ENCODE measurements at places on chromosomes 12 and 14.
A peak's percentile ranks its signal among the peaks of the same experiment; 100 is the strongest.

GRCh38 chr12:111359231-111359913, 9.5 kb downstream of the PHETA1 start:
- no peak for DNase-seq

- DNase-seq = peak; percentile 67
These were observed 19.0 kb upstream of the RNASE12 start for GRCh38 chr14:20610002-20610765.

GRCh38 chr14:65461730-65462129, 49.2 kb downstream of the FUT8 start:
- no peak for DNase-seq

DNA sequence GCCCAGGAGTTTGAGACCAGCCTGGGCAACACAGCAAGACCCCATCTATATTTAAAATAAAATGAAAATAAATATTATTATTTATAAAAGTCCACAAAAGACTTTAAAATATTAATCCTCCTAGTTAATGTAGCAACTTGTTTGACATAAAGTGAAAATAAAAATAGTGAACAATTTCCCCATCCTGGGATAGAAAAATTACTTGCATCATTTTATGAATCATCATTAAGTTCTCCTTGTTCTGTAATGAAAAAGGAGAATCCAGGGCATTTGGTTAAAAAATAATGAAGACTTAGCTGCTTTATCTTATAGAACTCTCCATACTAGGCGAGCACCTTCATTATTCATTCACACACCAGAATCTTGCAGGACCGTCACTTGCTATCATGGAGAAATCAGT, 66.1 kb downstream of the ELK3 start:
- no peak for DNase-seq

DNA sequence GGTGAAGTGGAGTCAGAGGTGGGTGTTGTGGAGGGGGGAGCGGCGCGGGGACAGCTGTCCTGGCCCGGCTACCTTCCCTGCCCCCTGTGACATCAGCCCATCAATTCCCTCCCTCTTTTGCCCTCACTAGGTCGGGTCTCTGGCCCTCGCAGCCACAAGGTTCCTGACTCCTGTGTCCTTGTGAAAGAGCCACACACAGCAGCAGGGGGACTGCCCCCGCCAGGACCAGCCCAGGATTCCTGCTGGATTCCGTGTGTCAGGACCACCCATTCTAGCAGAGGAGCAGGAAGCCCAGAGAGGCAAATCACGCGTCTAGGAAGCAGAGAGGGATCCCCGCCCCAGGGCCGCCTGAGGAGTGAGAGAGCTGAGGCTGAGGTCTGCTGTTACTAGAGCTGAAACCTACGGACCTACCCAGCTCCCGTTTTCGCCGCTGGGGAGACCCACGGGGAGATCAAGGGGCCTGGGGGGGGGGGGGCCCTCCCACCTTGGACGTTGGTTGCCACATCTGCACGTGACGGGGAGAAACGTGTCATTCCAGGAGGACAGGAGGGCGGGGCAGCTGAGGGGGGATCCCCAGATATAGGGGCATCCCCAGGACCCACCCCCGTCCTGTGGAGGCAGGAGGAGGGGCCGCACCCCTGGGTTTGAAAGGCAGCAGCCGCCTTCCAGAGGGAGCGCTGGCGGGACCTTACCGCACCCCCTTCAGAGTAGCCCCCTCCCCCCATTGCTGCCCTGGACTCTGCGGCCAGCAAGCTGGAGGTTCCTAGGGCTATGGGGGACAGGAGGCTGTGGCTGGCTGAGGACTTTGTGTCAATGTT, 12.5 kb upstream of the INF2 start:
- no peak for DNase-seq

DNA sequence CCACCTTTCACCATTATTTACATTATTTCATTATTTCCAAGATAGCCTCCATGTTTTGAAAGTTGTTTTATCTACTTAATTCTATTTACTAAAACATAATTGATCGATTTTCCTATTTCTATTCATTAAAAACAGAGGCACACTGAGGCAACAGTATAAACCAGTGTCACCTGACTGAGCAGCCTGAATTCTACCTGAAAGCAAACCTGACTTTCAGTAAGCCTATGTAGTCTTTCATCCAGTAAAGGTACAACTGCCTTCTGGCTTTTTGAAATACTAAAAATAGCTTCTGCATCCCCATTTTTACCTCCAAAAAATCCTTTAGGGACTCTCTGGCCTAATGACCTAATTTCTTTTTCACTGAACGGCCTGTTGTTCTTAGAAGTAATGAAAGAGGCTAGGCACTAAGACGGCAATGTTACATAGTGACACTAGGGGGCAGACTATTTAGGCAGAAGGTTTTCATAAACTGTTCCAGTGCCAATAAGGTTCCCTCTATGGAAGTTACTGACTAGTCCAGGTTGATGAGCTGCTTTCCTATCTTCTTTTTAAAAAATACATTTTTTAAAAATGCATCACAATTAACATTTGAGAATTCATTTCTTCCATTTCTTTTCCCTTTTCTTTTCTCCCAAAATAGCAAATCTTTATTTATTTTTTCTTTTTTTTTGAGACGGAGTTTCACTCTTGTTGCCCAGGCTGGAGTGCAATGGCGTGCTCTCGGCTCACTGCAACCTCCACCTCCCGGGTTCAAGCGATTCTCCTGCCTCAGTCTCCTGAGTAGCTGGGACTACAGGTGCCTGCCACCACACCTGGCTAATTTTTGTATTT, 17.5 kb downstream of the ANAPC5 start:
- peak; percentile 55 for DNase-seq

DNA sequence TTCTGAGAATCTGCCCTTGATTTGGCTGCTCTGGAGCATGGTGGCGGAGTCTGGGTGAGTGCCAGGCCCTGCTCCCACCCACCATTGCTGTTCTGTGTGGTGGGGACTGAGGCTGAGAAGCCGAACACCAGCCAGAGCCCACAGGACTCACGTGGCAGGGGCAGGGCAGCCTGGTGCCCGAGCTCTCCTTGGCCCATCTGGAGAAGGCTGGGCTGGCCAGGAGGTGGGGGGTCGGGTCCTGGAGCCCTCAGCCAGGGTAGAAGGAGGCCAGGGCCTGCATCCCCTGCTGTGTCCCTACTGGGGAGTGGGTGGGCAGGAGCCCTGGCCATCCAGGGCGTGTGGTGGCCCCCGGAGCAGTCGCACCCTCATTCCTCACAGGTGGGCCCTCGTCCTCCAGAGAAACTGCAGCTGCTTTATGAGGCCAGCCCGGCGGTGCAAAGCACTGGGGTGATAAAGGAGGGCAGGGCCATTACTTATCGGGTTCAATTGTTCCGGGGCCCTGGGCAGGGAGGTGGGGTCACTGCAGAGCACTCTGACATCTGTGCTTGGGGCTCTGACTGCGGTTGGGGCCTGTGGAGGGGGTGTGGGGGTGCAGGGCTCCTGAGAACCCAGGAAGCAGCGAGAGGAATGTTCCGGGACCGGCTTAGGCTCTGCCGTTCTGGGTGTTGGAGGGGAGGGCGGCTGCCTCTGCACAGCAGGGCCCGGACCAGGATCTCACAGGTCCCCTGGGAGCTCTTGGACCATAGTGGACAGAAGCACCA, 217.5 kb upstream of the C14orf180 start:
- no peak for DNase-seq

DNA sequence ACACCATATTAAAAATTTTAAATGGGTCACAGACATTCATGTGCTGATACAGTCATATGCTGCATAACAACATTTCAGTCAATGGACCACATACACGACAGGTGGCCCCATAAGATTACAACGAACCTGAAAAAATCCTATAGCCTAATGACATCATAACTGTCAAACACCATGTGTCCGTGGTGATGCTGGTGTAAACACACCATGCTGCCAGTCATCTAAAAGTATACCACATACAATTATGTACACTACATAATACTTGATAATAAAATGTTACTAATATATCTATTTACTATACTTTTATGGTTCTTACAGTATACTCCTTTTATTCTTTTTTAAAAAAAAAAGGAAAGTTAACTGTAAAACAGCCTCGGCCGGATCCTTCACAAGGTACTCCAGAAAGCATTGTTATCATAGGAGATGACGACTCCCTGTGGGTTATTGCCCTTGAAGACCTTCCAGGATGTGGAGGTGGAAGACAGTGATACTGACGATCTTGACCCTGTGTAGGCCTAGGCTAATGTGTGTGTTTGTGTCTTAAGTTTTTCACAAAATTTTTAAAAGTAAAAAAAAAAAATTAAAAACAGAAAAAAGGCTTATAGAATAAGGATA, 5.0 kb upstream of the TDG start:
- no peak for DNase-seq

DNA sequence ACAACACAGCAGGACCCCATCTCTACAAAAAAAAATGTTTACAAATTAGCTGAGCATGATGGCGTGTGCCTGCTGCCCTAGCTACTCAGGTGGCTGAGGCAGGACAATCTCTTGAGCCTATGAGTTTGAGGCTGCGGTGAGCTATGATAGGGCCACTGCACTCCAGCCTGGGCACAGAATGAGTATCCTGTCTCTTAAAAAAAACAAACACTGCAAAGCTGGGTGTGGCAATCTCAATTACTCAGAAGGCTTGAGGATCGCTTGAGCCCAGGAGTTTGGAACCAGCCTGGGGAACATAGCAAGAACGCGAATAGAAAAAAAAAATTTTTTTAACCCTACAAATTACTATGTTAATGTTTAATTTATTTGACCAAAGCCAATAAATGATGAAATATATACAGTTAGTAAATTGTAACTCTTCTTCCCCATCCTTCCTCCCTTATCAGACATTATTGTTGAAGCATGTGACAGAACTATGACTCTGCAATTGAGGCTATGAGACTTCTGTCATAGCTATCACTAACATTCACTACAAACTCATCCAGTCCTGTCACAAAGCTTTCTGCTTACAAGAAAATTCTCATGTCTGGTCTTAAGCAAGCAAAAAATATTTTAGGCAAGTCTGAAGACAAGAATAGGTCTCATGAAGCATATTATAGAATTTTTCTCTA, 9.8 kb downstream of the BTBD7 start:
- DNase-seq = no peak

GRCh38 chr12:106074706-106075392, 63.9 kb downstream of the NUAK1 start:
- no peak for DNase-seq

DNA sequence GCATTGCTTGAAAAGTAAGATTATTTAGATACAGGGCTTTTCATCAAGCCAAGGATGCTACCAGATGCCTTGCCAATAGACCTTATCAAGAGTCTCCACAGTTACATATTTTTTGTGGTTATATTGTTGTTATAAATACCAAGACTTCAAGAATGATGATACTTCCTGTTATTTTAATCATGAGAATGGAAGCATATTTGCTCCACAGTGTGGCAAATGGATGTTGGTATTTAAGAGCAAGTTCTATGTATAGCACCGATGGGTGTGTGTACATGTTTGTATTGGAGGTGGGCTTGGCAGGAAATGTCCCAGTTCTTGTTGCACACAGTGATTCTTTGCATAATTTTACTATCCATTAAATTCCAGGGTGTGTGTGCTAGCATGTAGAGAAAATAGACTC, 4.4 kb upstream of the NID2 start:
- DNase-seq = no peak

DNA sequence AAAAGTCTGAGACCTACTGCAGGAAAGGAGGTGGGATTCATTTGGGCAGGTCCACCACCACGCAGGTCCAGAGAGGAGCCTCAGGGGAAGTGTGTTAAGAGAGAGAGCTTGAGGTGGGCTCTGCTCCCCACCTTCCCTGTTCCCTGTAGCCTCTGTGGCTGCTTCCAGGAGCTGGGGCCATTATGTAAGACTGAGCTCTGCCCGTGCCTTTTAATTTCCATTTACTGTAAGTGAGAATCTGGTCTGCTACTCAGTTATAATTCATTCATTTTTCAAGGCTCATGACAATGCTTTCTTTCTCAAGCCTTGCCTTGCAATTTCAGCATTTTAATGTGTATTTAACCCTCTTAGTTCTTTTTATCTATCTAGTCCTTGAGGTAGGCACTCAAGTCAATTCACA, 8.3 kb downstream of the SLC4A8 start:
- DNase-seq = no peak

DNA sequence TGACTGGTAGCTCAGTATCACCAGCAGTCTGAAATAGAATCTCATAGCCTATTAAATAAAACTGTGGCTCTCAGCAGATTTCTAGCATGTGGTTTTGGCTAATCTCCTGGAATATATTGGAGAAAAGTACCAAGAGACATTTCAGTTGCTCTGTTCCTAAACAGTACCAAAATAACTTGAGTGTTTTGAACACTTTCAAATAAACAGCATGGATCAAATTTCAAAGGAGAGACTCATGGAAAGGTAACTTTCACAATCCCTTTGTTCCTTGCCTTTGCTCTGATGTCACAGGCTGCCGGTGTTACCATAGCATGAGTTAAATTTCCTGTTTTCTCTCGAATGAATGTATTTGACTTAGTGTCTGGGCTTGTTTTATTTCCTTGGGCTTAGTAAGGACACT, 3.4 kb downstream of the ARG2 start:
- no peak for DNase-seq

GRCh38 chr14:71430678-71431376, 501.4 kb upstream of the RGS6 start:
- DNase-seq = no peak

DNA sequence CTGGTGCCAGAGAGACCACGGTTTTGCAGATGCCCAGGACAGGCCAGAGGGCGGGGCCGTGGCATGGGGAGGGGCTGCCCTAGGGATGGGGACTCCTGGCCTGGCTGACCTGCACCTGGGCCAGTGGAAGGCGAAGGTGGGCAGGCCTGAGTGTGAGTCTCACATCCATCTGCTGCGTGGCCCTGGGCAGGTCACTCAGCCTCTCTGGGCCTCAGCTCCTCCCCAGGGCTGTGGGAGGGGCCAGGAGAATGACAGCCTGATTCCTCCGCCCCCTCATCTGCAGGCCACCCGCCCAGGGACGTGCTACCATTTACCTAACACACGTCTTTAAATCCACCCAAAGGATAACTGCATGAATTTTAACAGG, 90.9 kb downstream of the GALNT9 start:
- DNase-seq = no peak

DNA sequence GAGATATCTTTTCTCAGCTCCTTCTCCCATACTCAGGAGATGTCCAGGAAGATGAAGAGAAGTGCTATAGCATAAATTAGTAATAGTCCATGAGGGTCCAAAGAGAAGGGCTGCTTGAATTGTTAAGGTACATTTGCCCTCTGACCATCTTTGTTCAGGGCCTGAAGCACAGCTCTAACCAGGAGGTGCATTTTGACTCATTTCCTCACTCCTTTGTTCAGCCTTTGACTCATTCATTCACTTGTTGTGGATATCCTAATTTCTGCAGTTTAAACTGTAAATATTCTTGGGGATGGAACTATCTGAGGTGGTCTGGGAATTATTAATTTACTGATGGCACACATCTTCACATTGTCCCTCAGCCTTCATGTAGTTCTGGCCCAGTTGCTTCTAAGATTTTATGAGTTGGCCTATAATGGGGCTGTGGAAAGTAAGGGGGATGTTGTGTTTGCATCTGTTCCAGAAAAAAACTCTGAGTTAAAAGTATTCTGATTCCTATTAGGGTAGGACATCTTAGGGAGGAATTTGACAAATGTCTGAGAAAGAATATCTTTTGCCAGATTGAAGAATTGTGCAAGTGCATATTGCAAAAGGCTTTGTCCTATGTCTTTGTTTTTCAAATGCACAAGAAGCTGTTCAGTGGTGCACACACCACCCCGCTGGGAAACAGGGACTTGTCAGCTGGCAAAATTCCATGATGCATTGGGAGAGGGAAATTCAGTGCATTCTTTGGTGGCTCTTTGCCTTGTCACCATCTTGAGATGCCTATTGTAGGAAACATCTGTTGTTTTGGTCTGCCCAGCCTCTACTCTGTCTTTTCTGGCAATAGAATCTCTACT, 22.1 kb downstream of the SMOC1 start:
- no peak for DNase-seq

GRCh38 chr12:951176-951575, 1.7 kb upstream of the RAD52 start:
- no peak for DNase-seq

Data from HFF-Myc (cell line).